T-helper 22 cell (primary cell): ENCODE measurements at places on chromosomes 3 and 15.
A peak's percentile ranks its signal among the peaks of the same experiment; 100 is the strongest.

DNA sequence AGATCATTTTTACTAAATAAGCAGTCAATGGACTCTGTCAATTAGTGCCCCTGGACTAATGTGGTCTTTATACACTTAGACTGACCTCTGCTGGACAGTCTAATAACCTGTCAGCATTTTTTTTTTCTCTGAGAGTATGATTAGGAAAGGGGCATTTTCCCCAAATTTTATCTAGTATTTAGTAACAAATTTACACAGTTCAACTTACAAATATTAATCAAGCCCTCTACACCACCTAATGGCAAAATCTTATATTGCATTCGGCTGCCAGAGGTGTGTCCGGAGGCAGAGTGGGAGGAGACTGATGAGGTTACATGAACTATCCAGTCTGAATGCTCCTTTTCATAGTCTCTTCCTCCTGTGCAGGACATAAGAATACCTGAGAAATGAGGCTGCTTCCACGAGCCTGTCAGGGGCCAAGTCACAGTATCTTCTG, 36.0 kb upstream of the COLQ start:
- DNase-seq, result peak; percentile 21

- DNase-seq, result no peak
These were observed 21.0 kb upstream of the SLC25A38 start for GRCh38 chr3:39362192-39362591.

GRCh38 chr15:79505956-79506355, 73.8 kb downstream of the MINAR1 start:
- DNase-seq, result no peak

GRCh38 chr3:6697722-6698121, 163.2 kb upstream of the GRM7 start:
- no peak for DNase-seq

DNA sequence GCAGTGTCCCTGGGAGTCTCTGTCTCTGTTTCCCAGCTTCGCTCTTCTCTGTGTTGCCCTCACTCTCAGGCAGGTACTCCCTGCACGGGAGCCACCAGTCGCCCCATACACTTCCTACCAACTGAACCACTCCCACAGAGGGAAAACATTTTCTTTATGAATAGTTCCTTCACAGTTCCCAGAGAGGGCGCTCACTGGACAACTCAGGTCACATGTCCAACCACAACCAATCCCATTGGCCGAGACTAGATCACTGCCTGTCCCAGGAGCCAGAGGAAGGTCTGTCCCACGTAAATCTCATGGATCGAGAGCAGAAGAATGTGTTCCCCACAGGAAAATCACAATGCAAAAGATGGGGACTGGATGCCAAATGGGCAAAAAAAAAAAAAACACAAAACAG, 26.1 kb downstream of the GRK7 start:
- DNase-seq, result no peak

DNA sequence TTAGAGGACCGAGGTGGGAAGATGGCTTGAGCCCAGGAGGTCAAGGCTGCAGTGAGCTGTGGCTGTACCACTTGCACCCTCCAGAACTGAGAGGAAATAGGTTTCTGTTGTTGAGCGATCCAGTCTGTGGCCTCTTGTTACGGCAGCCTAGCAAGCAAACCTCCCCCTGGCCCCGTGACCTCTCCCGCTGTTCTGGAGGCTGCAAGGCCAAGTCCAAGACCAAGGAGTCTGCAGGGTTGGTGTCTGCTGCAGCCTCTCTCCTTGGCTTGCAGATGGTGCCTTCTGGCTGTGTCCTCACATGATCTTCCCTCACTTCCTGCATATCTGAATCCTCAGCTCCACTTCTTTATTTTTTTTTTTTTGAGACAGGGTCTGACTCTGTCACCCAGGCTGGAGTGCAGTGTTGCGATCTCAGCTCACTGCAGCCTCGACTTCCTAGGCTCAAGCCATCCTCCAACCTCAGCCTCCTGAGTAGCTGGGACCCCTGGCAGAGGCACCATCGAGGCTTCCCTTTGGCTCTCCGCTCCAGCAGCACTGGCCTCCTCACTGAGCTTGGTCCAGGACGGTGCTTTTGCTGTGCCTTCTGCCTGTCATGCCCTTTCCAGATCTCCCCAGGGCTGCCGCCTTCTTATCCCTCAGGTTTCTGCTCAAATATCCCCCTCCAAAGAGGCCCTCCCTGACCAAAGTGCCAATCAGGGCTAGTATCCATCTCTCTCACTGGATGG, 18.0 kb upstream of the PLXND1 start:
- DNase-seq, result no peak

DNA sequence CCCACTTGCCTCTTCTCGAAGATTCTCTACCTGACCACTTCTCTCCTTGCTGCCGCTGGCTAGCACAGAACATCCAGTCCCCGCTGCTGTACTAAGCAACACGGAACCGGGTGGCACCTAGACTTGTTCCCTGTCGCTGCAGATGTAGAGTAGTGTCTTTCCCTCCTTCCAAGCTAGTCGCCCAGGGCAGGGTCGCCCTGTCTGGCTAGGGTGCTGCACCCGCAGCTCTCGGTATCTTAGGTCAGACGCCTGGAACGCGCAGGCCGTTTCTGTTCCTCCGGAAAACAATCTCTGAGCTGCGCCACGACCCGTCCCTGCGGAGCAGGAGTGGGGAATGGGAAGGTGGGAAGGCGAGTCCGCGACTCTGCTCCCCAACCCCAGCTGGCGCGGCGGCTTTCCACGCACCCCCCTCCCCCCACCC, 758 bp upstream of the SNX33 start:
- no peak for DNase-seq

DNA sequence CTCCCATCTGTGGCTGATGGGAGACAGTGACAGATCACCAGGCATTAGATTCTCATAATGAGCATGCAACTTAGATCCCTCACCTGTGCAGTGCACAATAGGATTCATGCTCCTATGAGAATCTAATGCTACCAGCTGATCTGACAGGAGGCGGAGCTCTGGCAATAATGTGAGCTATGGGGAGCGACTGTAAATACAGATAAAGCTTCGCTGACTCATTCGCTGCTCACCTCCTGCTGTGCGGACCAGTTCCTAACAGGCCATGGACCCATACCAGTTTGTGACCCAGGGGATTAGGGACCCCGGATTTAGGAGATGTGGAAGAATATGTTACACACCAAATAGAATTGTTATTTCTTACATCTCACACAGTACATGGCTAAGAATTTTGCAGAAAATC, 6.7 kb downstream of the ARGFX start:
- DNase-seq, result no peak

GRCh38 chr15:55710286-55710685, 32.7 kb downstream of the PRTG start:
- DNase-seq, result no peak

GRCh38 chr3:39279745-39280517, at the start of gene CX3CR1:
CX3CR1 (minus strand) TSS chr3:39280036; CDS start chr3:39266509, 13,527 bp downstream.
- no peak for DNase-seq

- no peak for DNase-seq
These were observed 292.0 kb upstream of the SUCLG2 start for GRCh38 chr3:67946436-67946835.

- no peak for DNase-seq
These were observed 41.8 kb downstream of the ITGB5 start for GRCh38 chr3:124845406-124845805.

DNA sequence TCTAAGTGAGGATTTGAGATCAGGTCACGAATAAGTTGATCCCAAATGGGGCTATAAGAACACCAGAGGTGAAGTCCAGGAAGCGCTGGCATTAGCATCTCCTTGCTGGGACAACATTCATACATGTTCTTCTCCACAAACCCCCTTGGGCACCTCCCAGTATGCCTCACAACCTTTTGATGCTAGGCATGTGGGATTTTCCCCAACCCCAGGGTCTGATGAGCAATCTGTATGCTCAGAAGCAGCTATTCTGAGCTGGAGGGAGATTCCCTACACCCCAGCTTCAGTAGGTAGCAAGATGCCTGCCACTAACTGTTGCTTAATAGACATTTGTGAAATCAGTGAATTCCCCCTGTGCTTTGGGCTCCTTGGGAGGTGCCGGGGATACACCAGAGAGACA, 32.2 kb downstream of the SLC6A11 start:
- DNase-seq, result no peak

- DNase-seq, result no peak
These were observed 116.1 kb downstream of the IMPG2 start for GRCh38 chr3:101204246-101204645.

GRCh38 chr15:70376929-70377691, 279.4 kb upstream of the TLE3 start:
- DNase-seq, result no peak

DNA sequence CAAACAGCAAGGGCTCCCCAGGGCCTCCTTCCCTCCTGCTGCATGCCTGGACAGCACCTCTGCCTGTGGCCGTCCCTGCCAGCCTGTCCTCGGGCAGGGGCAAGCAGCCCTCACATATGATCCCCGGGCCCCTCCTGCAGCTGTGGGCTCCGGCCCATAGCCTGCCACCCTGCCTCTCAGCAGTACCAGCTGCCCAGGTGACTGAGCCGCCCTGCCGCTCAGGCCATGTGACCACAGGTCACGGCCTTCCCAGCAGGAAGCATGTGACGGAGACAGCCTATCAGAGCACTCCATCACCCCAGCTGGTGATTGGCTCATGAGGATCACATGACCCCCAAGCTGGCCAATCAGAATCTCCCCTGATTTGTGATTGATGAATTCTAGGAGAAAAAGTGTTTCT, 23.9 kb downstream of the ALDH1L1 start:
- DNase-seq, result no peak

DNA sequence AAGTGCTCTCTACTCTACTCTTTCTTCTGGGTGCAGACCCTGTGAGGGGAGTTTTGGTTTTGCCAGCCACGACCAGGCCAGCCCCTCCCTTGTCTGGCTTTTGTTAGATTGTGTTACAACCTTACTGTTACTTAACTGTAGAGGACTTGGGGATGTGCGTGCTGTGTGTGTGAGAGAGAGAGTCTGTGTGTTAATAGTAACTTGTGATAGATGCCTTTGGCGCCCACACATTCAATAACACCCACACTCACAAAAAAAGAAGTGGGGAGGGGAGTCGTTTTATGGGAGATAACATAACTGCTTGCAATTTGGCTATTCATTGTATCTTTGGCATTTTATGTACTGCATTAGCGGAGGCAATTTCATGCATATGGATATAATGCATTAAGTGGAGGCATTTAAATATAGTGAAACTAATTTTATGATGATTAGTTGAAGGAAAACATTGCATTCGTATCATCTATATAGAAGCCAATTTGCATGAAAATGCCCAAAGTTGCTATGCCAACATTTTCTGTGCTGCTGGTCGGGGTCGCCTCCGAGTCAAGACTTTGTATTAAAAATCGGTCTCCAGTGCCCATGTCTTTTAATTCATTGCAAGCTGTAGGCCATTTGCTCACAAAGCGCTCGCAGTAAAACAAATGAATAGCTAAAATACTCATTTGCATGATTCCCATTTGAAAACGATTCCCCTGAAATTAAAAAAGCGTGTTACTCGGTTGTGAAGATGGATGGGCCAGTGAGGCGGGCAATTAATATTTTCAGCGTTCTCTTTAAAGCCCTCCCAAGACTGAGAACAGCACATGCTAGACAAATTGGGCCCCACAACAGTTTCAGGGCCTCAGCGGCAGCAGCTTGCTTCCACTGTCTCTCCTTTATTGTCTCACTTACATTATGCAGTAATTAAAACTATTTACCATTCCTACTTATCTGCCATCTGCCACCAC, 158.5 kb upstream of the SMAD3 start:
- no peak for DNase-seq

GRCh38 chr3:98657457-98657856, 64.0 kb upstream of the CPOX start:
- no peak for DNase-seq

GRCh38 chr15:83066034-83066733, 868 bp downstream of the BTBD1 start:
- DNase-seq, result no peak

GRCh38 chr3:31448035-31448881, 84.5 kb upstream of the STT3B start:
- DNase-seq, result no peak

GRCh38 chr3:11770477-11771391, 76.0 kb downstream of the TAMM41 start:
- DNase-seq, result peak; percentile 73

DNA sequence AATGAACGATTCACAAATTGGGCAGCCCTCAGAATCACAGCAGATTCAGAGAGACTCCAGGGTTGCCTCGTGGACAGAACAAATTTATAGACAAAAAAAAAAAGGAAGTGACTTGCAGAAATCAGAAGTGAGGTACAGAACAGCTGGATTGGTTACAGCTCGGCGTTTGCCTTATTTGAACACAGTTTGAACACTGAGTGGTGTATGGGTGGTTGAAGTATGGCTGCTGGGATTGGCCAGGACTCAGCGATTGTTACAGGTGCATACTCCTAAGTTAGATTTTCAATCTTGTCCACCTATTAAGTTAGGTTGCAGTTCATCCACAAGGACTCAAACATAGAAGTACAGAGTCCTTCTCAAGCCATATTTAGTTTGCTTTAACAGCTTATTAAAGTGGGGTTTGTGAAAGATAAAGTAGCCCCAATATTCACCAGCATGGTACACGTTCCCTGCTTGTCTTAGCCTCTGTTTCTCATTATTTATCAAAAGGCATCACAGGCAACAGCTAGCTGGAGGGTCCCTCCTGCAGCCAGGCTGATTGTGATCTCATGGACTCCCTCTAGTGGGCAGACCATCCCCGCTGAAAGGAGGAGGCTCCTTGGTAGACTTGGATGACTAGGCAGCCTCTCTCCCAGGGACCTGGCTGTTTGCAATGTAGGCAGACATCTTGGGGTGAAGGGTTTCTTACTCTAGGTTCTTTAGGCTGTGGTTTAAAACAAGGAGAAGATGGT, 17.6 kb upstream of the ALDH1L1 start:
- DNase-seq, result no peak

GRCh38 chr15:36428102-36428845, 151.2 kb upstream of the CDIN1 start:
- DNase-seq, result no peak

GRCh38 chr15:49232236-49232806, 62.3 kb downstream of the GALK2 start:
- DNase-seq, result no peak

- DNase-seq, result no peak
These were observed 176.1 kb upstream of the FRMD4B start for GRCh38 chr3:69562020-69562419.

DNA sequence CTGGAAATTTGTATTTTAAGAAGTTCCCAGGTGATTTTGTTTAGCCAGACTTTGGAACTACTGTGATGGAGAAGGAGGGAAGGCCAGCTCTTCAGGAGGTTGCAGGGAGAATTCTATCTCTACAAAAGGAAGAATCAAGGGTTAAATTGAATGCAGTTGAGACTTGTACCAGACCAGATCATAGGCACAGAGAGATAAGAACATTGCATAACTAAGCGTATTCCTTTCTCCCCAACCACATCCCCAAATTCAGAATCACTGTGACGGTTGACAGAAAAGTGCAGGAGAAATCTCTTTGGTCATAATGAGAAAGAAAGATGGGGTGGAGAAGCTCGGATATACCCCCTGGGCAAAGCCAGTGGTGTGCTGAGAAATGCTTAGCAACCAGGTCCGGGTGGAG, 7.2 kb downstream of the PLD1 start:
- no peak for DNase-seq
